ENCODE measurements at places on chromosomes 5 and 9.

- no peak for DNase-seq
Measured at GRCh38 chr5:36722900-36723299, 116.5 kb downstream of the SLC1A3 start.

DNA sequence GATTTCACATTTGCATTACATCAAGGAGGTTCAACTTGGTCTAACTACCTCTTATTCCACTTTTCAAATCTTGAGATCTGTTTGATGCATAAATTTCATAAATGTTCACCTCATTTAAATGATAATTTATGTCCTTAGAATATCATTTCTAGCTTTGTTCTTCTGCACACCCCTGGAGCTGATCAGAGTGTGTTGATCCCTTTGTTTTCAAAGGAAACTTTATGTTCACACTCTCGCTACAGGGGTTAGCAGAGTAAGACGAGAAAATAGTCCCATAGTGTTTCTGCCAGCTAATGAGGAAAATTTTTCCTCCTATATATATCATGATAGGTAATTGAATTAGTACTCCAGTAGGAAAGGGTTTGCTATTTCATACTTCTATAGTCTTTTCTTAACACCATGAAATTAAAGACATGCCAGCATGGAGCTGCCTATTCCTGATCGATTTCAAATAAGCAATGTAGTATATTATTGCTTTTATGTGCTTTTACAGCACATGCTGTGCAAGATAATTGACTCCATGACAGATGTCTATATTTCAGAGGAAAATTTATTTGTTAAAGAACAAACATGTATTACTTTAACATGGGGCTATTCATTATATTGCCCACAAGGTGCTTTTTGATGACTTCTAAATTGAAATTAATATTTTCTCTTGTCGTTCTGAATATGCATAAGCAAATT is 4.8 kb upstream of the PAM start:
- DNase-seq, result no peak

- DNase-seq, result no peak
Measured at GRCh38 chr5:137114529-137114928, 384.6 kb downstream of the SPOCK1 start.

DNA sequence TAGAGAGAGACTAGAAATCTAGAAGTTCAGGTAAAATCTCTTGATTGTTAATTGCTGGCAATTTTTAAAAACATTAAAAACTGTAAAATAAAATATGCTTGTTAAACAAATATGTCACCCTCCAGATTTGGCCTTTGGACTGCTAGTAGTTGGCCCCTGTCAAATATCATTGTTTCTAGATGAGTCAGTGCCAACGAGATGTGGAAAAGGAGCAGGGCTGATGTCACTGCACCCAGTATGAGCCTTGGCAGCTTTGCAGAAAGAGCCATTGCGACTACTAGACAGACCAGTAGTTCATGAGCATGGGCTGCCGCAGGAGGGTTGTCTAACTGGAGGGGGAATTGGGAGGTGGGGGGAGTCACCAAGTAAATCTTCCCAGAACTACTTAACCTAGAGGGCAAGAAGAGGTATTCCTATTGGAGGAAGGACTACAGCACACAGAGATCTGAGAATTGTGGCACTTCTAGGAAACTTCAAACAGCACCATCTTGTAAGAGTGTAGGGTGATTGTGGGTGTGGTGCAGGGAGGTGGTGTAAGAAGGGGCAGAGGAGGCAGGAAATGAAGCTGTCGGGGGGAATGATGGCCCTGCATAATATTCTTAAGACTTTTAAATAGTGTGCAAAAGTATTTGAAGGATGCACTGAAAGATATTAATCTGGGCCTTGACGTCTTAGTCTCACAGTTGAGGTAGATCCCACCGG is 7.1 kb upstream of the DOCK2 start:
- no peak for DNase-seq

GRCh38 chr5:77046416-77047073 is 16.3 kb downstream of the AGGF1 start:
- no peak for DNase-seq

DNA sequence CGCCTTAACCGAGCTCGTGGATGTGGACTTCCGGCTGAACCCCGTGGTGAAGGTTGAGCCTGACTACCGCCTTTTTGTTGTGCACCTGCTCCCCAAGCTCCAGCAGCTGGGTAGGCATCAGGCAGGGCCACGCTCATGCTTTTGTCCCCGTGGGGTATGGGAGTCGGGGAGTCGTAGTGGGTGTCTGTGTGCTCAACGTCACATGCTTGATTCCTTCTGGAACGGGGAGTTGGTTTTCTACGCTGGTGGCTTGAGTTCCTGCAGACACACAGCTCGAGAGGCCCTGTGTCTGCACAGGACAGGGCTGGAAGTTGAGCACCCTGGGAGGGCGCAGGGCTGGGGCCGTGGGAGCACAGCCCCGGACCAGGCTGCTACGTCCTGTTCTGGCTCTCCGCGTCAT is 8.0 kb downstream of the CEP72 start:
- DNase-seq, result no peak

DNA sequence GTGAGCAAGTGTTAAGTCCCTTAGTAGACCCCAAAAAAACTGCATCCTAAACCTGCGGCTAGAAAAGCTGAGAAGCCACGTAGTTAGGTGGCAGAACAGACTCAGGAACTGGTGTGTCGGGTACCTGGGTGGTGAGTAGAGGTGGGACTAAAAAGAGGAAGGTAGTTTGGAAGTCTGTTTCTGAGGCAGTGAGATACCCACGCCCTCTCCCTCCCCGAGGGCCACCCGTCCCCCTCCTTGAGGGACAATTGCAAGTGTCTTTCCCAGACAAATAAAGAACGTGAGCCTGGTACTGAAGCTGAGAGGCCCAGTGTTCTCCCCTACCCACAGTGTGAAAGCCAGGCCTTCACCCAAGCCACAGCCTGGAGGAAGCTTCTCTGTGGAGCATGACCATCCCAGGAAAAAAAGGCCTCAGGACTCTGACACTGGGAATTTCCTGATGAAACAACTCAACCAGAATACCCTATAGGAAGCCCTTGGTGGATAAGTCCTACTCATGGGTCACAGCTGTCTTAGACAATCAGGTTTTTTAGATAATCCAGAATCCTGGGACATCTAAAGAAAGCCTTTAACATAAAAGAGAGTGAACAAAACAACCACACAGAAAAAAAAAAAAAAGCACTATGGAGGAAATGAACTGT is 7.0 kb upstream of the CD74 start:
- no peak for DNase-seq

DNA sequence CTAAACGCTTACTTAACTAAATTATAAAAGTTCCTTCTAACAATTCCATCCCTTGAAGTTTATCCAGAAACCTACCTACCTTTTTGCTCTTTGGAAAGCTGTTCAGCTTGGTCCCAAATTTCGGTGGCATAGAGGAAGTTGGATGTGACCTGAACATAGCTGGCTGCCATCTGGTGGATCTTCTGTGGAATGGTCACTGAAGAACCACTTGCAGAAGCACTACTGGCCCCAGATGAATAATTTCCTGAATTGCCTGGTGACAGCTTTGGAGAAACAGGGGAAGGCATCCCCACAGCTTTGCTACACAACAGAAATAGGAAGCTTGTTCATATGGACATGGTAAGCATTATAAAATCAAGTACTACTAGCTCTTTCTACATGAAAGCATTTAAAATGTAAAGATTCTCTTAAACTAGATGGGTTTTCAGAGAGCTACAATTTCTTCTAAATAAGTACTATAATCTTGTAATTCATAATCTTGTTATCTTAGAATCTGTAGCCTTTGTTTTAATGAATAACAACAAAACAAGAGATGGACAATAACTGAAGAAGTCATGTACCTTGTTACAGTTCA is 9.9 kb downstream of the LEAP2 start:
- DNase-seq, result peak; percentile 71

GRCh38 chr5:9467199-9468059 is 78.4 kb downstream of the SEMA5A start:
- peak; percentile 27 for DNase-seq

- no peak for DNase-seq
Measured at GRCh38 chr5:128536254-128537220, 1.5 kb downstream of the FBN2 start.

GRCh38 chr5:111384220-111384619 is 128.1 kb downstream of the STARD4 start:
- no peak for DNase-seq

- DNase-seq, result no peak
Measured at GRCh38 chr5:119179857-119180641, 109.2 kb downstream of the DMXL1 start.

GRCh38 chr5:32536246-32536645 is 49.1 kb upstream of the SUB1 start:
- DNase-seq, result no peak

- no peak for DNase-seq
Measured at GRCh38 chr5:76383126-76383832, 19.8 kb upstream of the IQGAP2 start.

GRCh38 chr9:3045153-3045552 is 201.3 kb upstream of the PUM3 start:
- no peak for DNase-seq

DNA sequence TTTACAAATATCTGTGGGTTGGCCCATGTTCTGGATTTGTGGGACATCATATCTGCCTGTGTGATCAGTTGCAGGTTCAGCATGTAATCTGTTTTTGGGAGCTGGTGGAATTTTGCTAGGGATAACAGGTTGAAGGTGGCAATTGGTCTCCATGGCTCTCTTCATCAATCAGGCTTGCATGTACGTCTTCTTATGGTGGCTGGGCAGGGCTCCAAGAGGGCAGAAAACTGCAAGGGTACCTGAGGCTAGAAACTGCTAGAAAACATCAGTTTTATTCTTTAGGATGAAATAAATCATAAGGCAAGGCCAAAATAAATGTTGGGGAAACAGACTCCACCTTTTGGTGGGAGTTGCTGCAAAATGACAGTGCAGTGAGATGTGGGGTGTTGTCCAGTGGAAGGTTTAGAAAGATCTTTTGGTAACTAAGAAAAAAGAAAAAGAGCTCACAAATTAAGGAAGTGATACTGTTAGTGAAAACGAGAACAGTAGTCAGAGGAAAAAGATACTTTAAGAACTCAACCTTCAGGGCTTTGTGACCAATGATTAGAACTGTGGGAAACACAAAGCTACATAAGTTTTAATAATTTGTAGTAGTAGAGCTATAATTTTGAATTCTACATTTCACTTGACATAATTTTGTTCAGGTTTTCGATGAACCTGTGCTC is 300.7 kb upstream of the IZUMO3 start:
- no peak for DNase-seq

GRCh38 chr9:131008909-131009618 is at the start of gene LAMC3:
LAMC3 (plus strand) TSS chr9:131009174; CDS start chr9:131009215, 41 bp downstream.
- DNase-seq, result no peak

DNA sequence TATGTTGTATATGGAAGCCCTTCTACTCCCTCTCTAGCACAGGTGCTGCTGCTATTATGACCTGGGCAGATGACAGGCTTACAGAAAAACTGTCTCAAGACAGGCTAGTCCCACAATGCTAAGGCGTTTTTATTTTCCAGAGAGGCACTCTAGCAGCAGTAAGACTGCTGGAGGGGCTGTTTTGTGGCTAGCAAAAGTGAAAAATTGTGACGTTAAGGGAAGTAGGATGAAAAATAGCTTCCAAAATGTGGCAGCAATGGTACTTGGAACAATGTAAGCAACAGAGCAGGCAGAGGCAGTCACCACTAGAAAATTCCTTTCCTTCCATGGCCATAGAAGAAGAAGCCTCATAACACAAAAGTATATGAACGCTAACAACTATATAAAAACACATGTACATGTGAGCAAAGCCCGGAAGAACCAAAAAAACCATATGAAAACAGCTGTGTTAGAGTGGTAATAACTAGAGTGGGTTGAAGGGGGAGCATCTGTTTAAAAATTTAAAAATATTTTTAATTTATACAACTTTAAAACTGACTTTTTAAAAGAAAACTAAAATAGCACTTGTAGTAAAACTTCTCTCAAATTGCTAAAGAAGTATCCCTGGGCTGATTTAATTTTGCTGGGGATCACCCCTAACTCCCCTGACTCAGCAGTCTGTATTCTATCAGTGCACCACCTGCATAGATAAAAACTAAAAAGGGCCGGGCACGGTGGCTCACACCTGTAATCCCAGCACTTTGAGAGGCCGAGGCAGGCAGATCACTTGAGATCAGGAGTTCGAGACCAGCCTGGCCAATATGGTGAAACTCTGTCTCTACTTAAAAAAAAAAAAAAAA is 30.6 kb downstream of the CLINT1 start:
- no peak for DNase-seq

DNA sequence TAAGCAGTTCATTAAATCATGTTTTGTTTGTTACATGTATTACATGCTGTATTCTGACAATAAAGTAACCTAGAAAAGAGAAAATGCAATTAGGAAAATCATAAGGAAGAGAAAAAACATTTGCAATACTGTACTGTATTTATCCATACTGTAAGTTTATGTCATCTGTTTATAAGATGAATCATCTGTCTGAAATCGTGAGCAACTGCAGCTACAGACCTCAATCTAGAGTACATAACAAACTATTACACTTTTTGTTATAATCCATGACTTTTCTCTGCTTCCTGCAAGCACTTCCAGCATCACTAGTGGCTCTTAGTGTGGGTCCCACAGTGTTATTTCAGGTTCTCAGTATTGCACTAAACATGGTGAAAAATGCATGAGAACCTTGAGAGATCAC is 144.4 kb upstream of the NR4A3 start:
- DNase-seq, result no peak

GRCh38 chr5:36875051-36875789 is 1.3 kb upstream of the NIPBL start:
- peak; percentile 27 for DNase-seq

DNA sequence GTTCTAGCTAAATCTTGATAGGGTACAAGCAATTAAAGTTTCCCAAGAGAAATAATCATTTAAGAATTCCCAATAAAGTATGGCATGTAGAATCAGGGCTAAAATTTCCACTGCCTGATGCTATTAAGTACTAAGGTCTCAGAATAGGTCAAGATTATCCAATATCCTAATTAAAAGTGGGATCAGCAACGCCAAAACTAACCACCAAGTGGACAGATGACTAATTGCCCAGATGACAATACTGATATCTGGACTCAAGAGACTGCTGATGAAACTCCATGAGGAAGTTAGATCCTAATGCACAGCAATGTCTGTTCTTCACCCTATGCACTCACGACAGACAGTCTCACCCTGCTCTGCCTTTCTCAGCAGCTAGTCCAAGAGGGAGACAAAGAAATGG is 14.3 kb downstream of the DEPDC1B start:
- DNase-seq, result no peak

DNA sequence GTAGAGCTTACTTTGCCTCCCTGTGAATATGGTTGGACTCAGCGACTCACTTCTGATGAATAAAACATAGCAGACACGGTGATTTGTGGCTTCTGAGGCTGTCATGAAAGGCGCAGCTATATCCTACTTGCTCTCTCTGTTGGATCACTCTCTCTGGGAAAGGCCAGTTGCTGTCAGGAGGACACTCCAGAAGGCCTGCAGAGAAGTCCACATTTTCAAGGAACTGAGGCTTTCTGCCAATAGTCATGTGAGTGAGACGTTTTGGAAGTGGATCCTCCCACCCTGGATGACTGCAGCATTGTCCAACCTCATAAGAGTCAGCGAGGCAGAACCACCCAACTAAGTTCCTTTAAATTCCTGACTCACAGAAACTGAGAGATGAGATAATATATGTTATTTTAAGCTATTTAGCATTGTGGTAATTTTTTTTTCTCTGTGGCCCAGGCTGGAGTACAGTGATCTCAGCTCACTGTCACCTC is 156.0 kb upstream of the MAST4 start:
- no peak for DNase-seq

GRCh38 chr9:93126151-93126781 is 7.8 kb downstream of the NINJ1 start:
- DNase-seq, result no peak

- no peak for DNase-seq
Measured at GRCh38 chr5:74631081-74631953, 9.2 kb downstream of the ENC1 start.

GRCh38 chr5:133015466-133015865 is 10.9 kb downstream of the ZCCHC10 start:
- DNase-seq, result no peak
